ENCODE measurements at places on chromosomes 4 and X.
A peak's percentile ranks its signal among the peaks of the same experiment; 100 is the strongest.

DNA sequence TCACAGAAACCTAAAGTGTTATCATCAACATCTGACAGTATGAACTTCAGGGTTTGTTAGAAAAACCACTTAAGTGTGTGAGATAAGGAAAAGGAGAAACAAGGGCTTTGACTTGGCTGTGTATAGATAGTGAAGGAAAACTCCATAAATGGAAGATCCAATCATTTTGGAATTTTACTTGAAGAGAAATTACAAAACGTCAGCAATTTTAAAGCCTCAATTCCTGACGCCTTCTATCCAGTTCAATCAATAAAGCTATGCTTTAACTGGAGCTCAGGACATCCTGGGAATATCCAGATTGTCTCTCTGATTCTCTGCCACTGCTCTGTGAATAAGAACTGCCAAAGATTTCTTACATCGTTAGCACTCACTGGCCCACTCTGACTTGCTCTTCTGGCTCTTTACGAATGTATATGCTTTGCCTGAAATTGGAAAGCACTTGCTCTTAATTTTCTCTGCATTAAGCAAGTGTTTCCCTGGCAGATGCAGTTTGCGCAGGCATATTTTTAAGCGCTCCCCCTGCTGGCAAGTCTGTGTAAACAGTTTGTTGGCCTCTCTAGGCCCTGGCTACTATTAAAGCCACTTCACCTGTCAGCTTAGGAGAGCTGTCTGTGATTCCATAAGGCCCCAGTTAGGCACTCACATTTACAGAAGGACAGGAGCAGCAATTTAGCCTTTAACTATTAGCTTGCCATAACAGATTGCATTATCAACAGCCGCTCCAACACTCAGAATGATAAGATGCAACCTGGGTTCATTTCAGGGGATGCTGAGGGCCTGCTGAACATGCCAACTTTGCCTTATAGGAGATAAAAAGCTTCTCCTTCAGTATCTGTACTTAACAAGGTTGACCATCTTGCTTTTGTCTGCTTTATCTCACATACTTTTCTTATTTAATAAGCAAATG lies 251.4 kb upstream of the DDX53 start:
- no peak for DNase-seq

- DNase-seq, result no peak
These were observed 74.0 kb downstream of the CPZ start for GRCh38 chr4:8666581-8666980.

DNA sequence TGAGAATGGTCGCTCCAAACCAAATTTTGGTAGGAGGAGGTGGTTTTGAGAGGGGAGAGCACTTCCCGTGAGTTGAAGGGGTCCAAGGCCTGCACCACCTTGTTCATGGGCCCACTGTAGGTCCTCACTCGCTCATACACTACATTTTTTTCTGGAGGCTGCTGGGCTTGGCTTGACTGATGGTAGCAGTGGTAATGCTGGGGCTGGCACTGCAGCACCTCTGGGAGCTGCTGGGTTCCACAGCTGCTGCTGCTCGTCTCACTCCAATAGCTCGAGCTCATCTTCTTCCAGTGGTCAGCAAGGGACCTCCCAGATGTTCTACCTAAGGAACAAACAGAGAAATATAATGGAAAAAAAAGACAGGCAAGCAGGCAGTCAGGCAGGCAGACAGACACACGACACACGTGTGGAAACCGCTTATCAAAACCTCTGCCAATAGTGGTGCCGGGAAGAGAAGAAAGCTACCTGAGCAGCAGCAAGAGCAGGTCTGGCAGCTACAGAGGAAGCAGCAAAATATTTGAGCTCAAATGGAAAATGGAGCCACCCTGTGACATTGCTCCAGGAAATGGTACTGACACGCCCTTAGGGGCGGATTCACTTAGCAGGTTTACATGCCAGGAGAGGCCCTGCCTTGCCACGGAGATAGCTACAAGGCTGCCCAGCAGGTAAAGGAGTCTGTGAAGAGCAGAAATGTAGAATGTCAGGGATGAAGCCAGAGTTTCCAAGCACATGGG lies at the start of gene POF1B:
POF1B (minus strand) TSS at position 492 of the 734 bp plus-strand sequence; CDS start at position 281, 211 bp downstream.
- no peak for DNase-seq

DNA sequence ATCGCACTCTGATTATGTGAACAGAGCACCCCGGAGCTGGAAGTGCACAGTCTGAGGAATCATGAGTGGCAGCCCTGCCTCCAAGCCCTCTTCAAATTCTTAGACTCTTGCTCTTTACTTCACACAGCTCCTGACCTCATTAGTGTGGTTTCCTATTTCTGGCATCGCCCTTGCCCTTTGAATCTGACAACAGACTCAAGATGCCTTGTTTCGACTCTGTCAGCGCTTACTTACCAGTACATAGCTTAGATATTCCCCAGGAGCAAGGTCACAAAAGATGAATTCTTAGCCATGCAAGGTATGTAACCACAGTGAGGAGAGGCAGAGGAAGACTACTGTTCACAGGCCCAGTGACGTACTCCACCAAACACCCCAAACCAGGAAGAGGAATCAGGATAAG lies 167.2 kb downstream of the KDR start:
- DNase-seq, result no peak

DNA sequence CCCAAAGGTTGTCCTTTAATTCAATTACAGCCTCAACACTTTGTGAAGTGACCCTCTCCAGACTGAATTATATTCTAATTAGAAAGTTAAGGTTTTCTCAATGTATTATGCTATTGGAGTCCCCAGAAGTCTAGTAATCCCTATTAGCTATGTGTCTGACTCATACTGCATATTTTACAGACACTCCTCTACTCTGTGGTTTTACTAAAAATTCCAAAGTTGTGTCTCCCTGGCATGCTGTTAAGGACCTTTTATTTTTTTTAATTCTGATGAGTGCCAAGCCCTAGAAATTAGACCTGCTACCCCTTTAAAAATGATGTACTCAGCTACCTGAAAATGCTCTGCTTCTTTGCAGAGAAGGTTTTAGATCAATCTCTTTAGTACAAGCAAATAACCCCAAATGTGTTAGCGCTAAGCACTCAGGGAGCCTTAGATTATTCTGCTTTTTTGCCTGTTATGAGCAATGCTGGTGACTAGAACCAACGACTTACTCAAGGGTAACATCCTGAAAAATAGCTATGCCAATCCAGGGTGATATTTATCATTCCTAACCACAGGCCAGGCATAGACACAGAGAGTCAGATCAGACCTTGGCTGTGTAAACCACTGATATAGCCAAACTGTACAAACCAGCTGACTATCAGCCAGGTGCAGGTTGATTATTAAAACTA lies 26.1 kb upstream of the CXCL13 start:
- peak; percentile 18 for DNase-seq

- DNase-seq, result peak; percentile 80
These were observed 65.6 kb downstream of the RAB40A start for GRCh38 chrX:103453655-103454054.

DNA sequence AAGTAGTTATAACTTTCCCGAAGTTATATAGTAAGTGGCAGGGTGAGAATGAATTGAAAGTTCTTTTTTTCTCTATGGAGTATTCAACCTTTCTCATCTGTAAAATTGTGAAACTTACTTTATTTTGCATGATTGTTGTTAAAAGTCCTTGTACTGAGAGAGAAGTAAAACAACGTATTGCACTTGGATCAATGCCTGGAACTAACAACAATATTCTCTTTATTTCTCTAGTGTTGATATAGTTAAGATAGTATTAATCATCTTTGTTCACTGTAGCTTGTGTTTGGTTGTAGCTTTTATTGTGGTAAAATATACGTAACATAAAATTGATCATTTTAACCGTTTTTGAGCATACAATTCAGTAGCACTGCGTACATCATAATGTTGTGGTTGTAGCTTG lies 48.7 kb downstream of the STIM2 start:
- no peak for DNase-seq

GRCh38 chr4:80266253-80266901 lies at the start of gene FGF5:
Gene FGF5, plus strand, starts transcription at chr4:80266664. Its CDS starts 161 bp downstream, at chr4:80266825.
- peak; percentile 85 for DNase-seq

- no peak for DNase-seq
These were observed 173.8 kb upstream of the TBC1D9 start for GRCh38 chr4:140930011-140930410.

- no peak for DNase-seq
These were observed 8.5 kb upstream of the ARMCX2 start for GRCh38 chrX:101668143-101668542.

DNA sequence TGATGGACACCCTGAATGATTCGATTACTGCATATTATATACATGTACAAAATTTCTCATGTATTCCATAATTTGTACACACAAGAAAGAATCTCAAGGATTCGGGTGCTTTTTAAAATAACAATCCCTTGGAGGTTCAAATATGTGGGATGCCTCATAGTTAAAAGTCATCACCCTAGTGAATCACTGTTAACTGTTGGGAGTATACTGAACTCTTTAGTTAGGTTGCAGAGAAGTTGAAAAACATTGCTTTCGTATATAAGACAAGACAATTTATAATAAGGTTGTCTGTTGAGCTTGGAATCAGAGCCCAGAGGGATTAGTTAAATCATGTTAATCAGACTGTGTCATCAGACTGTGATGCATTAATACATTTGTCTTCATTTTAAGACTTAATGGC lies 15.6 kb downstream of the DCK start:
- no peak for DNase-seq

DNA sequence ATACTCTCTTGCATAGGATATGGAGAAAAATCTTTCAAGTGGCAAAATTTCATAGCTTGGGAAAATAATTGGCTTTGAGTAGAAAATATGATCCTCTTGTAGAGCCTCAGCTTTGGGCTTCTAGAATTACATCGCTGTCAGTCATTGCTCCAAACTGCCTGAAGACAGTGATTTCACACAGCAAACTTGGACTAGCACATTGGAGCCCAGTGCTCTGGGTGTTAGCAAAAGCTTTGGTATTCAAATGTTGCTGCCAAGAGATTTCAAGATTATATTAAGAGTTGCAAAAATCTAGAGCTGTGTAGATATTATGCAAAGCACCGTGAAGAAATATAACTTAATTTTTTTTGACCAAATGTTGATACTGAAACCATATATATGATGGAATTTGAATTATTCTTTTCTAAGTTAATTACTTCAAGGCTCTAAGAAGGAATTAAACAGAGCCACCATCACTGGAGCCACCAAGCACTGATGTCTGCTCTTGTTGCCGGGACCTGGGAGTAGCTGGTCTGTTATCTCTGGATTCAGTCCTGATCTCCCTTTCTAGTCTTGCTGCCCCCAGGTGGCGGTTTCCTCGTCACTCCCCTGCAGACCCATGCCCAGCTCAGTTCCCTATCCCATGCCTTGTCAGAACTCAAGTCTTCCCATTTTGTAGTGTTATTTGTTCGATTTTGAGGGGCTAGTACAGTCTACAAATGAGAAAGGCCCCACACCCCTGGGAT lies 260.7 kb upstream of the SFRP2 start:
- no peak for DNase-seq

GRCh38 chrX:28946846-28947245 lies 359.6 kb downstream of the IL1RAPL1 start:
- DNase-seq, result no peak

- DNase-seq, result no peak
These were observed 28.4 kb downstream of the NSG1 start for GRCh38 chr4:4415107-4415805.

GRCh38 chr4:78484574-78484973 lies 67.0 kb upstream of the ANXA3 start:
- no peak for DNase-seq
